AG04450 (cell line): ENCODE measurements at places on chromosomes 12 and 14.

- DNase-seq, result no peak
These were observed 27.9 kb upstream of the DICER1 start for GRCh38 chr14:95185033-95185766.

DNA sequence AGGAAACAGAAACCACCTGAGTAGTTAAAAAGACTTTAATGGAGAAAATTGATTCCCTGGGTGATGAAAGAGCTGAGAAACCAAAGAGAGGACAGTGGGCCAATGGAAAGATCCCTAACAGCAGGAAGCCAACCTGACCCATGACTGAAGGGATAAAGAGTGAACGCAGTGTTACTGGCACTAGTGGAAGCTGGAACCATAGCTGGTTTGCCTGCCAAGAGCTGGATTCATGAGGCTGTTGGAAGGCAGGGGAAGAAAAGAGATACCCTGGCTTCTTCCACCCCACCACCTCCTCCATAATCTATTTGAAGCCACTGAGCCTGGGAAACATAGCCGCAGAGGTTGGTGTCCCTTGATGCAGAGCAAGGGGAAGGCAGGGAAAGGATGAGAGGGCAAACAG, 125.5 kb upstream of the PRKD1 start:
- DNase-seq, result no peak

GRCh38 chr12:6231359-6232268, 31.4 kb downstream of the CD9 start:
- no peak for DNase-seq

DNA sequence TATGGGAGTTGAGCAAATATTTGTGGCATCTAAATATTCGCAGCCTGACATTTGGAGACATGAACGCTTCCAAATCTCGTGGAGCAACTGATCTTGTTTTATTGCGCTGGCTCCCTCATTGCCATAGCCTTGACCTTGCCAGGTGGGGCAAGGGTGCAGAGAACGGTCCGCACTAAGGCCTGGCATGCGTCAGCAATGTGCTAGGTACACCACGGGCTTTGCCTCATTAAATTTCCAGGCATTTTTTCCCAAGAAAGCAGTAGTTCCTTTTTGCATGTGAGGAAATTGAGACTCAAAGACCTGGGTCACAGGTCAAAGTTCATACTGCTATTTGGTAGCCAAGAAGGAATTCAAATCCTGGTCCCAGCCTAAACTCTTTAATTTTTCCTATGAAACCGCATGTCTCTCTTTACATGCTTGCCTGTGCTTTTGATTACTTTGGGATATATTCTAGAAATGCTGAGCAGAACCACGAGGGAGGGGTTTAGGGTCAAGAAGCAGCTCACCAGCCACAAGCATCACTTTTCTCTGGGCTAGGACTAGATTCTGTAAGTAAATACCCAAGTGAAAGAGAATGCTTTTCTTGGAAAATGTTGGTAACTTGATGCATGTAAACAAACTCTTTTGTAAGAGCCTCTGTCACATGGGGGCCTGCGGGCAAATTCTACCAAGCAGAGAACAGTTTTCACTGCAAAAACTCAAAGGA, 891.6 kb downstream of the VRK1 start:
- DNase-seq, result no peak

DNA sequence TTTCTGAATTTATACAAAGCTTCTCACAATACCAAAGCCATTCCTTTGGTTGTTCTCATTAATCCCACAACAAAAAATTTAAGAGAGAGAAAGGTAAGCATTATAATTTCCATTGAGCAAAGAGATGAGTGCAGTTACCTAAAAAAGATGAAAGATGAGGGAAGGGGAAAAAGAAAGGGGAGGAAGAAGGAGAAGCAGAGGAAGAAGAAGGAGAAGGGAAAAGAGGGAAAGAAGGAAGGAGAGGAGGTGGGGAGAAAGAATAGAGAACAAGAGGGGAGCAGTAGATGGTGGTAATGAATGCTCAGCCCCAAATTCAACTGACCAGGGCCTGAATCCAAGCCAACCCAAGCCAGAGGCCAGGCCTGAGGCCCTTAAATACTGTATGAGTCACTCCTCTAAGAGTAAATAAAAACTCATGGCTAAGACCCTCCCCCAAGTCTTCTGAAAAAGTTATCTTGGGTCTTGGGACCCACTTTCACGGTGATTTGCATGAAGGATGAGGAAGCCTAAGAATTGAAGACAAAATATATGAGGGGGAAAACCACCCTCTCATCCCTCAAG, 144.6 kb downstream of the ITPR2 start:
- DNase-seq, result no peak

GRCh38 chr12:103794309-103795213, 46.5 kb downstream of the NT5DC3 start:
- no peak for DNase-seq

DNA sequence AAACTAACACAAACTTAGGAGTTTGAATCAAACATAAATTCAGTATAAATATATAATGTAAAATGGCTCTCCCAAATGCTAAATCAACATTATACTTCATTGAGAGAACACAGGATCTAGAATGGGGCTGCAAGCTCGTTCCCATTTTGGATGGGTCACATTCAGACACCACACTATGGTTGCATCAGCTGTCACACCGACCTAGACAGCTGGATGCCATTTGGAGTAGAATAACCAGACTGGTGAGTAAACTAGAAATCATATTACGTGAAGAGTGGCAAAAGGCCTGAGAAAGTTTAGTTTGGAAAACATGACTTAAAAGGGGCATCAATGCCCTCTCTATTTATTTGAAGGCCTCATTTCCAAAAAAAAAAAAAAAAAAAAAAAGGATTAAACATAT, 430.4 kb downstream of the NPAS3 start:
- DNase-seq, result no peak

- DNase-seq, result no peak
These were observed 305.8 kb downstream of the RGS6 start for GRCh38 chr14:72237722-72238666.

- DNase-seq, result no peak
These were observed 5.8 kb upstream of the NEMF start for GRCh38 chr14:49858383-49858782.

- DNase-seq, result no peak
These were observed 49.3 kb downstream of the ACTN1 start for GRCh38 chr14:68929623-68930307.

GRCh38 chr12:57063991-57064685, 14.2 kb upstream of the MYO1A start:
- no peak for DNase-seq

DNA sequence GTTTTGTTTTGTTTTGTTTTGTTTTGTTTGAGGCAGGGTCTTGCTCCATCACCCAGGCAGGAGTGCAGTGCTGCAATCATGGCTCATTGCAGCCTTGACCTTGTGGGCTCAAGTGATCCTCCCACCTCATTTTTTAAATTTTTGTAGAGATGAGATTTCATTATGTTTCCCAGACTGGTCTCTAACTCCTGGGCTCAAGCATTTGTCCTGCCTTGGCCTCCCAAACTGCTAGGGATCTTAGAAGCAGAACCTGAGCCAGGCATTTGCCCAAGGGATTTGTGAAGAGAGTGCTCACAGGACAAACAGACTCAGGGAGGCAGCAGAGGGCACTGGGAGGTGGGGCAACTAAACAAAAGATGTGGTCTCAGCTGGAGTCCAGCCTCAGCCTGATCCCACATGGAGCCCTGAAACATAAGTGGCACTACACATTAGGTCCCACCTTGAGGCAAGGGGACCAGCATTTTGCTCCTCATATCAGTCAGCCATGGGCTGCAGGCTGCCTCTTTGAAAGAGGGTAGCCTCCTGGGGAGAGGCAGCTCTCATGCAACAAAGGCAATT, 86.2 kb upstream of the CMKLR1 start:
- no peak for DNase-seq

DNA sequence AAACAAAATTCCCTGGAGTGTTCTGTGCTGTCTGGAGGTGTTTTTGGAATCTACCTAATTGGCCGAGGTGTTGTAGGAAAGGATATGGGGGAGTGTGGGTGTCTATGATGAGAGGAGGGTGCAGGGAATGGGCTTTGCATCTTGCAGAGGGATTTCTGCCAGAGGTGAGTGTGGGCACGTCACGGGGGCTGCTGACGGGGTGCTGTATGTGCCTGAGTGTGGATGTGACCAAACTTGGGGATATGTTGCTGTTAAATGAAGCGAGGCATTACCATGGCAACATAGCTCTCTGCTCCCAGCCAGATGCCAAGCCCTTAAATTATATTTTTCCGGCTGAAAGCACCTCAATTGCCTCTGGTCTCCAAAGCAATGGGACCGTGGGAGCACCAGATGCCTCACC, 44.3 kb upstream of the SPTLC2 start:
- DNase-seq, result no peak

- DNase-seq, result no peak
These were observed 453.9 kb downstream of the AACS start for GRCh38 chr12:125519026-125519651.

DNA sequence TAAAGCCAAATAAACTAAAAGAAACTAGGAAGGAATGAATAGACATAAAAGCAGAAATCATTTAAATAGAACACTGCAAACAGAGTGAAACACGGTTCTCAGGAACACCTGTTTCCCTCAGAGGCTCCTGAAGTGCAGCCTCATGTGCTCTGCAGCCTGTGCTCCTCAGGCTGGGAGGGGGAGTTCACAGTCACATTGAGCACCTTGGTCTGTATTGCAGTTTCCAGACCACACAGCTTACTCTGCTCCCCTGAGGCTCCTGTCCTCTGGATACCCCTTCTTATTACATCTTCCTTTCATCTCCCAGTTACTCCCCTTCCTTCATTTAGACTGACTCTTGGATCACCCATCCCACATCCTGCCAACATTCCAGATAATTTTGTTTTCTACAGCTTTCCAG, 49.7 kb upstream of the DCD start:
- no peak for DNase-seq

- DNase-seq, result peak; percentile 93
These were observed 111.4 kb downstream of the DACT1 start for GRCh38 chr14:58749066-58749669.

DNA sequence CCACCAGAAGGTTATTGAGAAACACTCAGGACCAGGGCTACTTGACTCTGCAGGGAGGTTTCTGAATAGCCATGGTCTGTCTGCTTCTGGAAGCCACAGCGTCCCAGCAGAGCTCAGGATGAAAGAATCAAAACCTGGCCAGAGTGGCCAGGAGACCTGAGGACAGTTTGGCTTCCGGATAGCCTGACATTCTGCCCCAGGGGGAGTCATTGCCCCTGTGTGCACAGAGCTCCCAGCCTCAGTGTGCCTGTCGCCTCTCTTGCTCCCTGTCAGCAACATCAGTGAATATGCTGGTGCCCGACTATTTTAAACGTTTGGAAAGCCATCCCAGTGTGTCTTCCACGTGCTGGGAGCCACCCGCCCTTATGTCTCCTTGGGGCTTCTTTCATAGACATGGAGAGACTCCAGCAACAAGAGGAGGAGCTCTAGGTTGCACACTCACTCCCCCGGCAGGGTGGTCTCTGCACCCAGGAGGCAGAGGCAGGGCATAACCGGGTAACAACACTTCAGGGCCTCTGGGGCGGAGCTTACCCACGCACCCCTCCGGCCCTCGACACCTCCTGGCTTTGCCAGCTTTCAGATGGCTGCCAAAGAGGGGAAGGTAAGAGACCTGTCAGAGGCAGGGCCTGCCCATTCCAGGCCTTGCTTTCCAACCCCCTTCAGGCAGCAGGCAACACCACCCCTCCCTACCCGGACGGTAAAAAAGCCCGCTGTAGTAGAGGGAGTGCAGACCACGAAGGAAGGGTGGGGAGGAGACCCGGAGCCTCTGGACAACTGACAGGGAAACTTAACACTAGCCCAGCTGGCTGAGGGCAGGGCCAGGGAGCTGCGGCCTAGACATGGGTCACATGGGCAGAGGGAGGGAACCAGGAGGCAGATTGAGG, 19.0 kb upstream of the SLC6A12 start:
- DNase-seq, result no peak

GRCh38 chr14:37153005-37153404, 19.4 kb downstream of the SLC25A21 start:
- DNase-seq, result no peak

GRCh38 chr14:52111583-52111982, 42.7 kb upstream of the NID2 start:
- DNase-seq, result no peak

DNA sequence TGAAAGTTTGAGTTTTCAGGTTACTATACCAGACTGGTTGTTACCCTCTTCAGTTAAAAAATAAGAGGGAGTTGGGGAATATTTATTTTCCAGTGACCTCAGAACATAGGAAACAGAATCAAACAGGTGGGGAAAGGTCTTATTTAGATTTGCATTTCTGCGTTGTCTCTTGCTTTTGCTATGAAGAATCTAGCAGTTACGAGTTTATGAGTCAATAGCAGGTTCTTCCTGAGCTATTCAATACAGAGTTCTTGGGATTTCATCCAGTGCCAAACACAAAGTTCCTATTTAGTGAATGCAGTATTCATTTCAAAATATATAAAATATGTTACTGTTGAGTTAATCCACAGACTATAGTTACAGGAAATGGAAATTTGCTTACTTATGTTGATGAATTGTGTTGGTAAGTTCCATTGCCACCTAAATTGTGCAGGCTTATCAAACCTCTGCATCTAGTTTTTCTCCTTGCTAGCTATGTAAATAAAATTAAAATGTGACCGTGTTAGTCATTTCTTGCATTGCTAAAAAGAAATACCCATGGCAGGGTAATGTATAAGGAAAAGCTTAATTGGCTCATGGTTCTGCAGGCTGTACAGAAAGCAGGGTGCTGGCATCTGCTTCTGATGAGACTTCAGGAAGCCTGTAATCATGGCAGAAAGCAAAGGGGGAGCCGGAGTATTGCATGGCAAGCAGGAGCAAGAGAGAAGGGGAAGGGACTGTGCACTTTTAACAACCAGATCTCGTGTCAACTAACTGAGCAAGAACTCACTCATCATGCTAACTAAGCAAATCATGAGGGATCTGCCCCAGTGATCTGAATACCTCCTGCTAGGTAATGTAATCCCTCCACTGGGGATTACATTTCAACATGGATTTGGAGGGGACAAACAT, 110.2 kb downstream of the KTN1 start:
- no peak for DNase-seq

- no peak for DNase-seq
These were observed 137.2 kb downstream of the PDZRN4 start for GRCh38 chr12:41325336-41325735.
